ENCODE measurements at places on chromosomes 6 and 20. TPM values are rescaled to one million over a fixed set of nuclear protein-coding genes. Genes with fewer than 3 reads are reported as not detected.

DNA sequence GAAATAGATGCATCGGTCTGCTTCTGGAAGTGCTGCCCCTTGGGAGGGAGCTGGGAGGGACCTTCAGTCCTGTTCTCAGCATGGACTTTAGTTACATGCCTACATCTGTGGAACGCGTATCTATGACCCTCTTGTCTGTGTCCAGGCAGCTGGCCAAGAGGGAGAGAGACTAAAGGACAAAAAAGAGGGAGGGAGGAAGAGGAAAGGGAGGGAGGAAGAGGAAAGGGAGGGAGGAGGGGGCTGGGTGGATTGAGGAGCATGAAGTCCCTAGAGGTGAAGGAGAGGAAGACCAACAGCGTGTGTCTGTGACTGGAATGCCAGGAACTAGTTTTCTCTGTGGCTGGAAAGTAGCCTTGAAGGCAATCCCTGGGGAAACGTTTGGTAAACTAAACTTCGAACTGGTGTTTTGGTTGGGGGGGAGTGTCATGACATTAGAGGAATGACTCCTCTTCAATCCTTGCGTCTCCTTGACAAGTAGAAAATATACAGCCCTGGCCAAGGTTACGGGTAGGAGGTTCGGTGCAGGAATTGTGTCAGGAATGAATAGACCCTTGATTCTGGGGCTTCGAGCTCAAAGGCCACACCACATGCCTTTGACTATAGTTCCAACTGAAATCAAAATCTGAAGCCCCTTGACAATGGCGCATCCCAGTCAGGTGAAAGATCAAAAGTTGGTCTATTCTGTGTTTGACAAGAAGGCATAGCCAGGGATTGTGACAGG is 52.0 kb upstream of the PLEKHG1 start:
- H3K27ac ChIP-seq: no peak overlapping the region
- no peak for DNase-seq
- H3K4me3 ChIP-seq: no peak overlapping the region
- H3K27me3 ChIP-seq: peaks cover 40% of the 10 kb centered on the region

Gene GRIK2
- 0.26 TPM for polyA plus RNA-seq

DNA sequence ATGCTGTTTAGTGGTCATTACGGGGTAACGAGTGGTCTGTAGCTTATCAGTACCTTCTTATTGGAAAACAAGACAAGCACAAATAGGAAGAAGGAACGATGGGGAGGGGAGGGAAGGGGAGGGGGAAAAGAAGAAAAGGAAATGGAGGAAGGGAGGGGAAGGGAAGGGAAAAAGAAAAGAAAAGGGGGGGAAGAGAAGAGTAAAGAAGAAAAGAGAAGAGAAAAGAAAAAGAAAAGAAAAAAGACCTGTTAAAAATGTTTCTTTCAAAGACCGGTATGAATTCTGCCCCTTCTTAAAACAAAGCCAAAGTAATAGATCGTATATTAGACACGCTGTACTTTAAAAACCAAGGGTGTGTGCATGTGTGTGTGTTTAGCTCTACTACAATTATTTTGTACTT is 2.4 kb upstream of the TENT5A start:
- DNase-seq: no peak
- no peaks in the 10 kb centered on the region for H3K36me3 ChIP-seq
- no peak overlapping the region for H3K4me3 ChIP-seq
- no peak overlapping the region for H3K27ac ChIP-seq

- no peak for DNase-seq
- H3K4me1 ChIP-seq: no peaks in the 10 kb centered on the region
- no peaks in the 10 kb centered on the region for H3K36me3 ChIP-seq
Measured at GRCh38 chr6:130920969-130921368, 93.8 kb downstream of the SMLR1 start.

Gene TRIM15
- not detected for polyA plus RNA-seq

Gene TUBB2B
- not detected for polyA plus RNA-seq

Gene PCSK2
- not detected for polyA plus RNA-seq

Measured in keratinocyte (primary cell).